ENCODE measurements at places on chromosomes 7 and 10. TPM values are rescaled to one million over a fixed set of nuclear protein-coding genes. Genes with fewer than 3 reads are reported as not detected.

GRCh38 chr7:71419546-71420337 is 287.8 kb downstream of the GALNT17 start:
- H3K4me1 ChIP-seq: no peaks in the 10 kb centered on the region
- no peak overlapping the region for H3K27ac ChIP-seq
- H3K27me3 ChIP-seq: peaks cover 2% of the 10 kb centered on the region

DNA sequence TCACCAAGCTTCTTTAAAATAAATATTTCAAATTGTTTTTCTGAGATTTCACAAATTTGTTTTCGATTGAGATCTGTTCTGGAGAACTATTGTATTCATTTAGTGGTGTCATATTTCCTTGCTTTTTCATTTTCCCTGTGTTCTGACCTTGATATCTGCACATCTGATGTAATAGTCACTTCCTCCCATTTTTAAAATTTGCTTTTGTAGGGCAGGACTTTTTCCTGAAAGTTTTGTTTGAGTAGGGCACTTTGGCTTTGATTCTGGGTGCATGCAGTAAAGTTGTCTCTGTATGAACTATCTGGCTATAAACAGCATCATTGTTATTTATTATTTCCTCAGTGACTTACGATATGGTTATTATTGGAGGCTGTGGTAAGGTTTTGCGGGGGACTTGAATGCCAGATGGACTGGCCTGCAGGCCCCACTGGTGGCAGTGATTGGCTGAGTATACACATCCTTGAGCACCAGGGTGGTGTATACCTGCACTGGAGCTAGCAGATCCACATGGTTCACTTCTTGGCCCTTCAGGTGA is 83.6 kb downstream of the CSTF2T start:
- no peaks in the 10 kb centered on the region for H3K4me1 ChIP-seq

DNA sequence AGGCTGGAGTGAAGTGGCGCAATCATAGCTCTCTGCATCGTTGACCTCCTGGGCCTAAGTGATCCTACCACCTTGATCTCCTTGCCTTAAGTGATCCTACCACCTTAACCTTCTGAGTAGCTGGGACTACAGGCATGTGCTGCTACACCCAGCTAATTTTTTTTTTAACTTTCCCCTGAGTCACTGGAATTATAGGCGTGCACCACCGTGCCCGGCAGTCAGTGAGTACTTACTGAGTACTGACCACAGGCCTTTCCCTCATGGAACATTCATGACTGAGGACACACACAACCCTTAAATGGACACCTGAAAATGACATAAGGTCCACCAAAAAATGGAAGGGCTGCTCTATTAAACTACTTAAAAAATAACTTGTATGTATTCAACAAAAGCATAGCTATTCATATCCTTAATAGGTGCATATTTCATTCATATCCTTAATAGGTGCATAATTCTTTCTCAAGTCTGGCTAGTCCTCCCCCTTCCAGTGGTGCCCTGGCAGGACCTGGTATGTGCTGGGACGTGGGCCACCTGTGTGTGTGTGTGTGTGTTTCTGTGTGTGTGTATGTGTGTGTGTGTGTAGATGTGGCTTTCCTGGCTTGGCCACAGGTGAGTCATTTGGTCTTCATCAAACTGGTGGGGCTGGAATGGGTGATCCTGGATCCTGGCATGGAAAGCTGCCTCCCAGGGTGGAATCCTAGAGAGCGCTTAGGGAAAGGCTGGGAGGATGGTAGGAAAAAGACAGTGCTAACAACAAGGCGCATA is 3.5 kb downstream of the FAM180A start:
- no peak overlapping the region for H3K27ac ChIP-seq
- no peaks in the 10 kb centered on the region for H3K4me1 ChIP-seq
- no peak overlapping the region for H3K4me3 ChIP-seq
- H3K27me3 ChIP-seq: peaks cover 10% of the 10 kb centered on the region

DNA sequence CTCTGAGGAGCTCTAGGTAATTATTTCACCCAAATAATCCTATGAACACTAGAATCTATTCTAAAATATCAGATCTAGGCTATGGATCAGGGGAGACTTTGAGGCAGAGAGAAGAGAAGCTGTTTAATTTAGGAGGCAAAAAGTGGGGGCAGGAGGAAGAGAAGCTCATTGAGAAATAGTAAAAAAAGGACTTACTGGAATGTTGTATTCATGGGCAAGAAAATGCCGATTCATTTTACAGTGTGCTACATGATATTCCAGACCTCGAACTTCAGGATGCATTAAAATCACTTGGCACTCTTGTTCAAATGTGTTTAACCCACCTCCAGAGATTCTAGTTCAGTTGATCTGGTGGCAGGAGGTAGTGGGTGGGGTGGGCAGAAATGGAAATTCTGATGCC is 109.5 kb upstream of the ITGB1 start:
- no peak overlapping the region for H3K27ac ChIP-seq
- no peaks in the 10 kb centered on the region for H3K36me3 ChIP-seq
- H3K4me3 ChIP-seq: no peak overlapping the region
- H3K27me3 ChIP-seq: no peaks in the 10 kb centered on the region
- H3K4me1 ChIP-seq: no peaks in the 10 kb centered on the region

DNA sequence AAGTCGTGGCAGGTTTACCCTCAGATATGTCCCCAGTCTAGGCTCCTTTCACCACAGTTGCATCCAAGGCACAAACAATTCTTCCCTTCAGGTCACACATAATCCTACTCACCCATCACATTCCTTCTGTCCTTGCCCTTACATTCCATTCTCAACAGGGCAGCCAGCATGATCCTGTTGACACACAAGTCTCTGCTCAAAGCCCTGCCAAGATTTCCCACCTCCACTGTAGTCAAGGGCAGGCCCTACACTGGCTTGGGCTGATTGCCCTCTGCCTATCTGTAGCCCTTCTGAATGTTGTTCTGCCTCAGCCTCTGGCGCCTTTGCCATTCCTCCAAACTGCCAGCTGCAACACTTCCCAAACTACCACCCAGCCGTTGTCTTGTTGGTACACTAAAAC is 187.9 kb upstream of the AKR1E2 start:
- no peak overlapping the region for H3K4me3 ChIP-seq
- H3K27ac ChIP-seq: no peak overlapping the region
- no peak for DNase-seq
- no peaks in the 10 kb centered on the region for H3K36me3 ChIP-seq
- no peaks in the 10 kb centered on the region for H3K27me3 ChIP-seq
- no peaks in the 10 kb centered on the region for H3K4me1 ChIP-seq

DNA sequence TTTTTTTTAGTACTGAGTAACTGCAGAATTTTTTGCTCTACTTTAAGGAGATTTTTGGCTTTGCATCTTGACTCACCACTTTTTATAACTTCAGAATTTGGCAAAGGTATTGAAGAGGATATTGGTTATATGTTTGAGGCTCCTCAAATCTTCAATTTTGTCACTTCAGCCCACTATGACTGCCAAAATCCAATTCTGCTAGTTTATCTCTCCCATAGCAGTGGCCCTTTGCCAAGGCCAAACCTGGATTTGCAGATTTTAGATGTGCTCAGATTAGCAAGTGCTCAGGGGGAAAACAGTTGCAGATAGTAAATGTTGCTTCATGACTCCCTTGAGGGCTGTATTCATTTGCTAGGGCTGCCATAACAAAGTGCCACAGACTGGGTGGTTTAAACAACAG is 427.5 kb downstream of the ADRA2A start:
- no peaks in the 10 kb centered on the region for H3K4me1 ChIP-seq
- H3K4me3 ChIP-seq: no peak overlapping the region

GRCh38 chr10:35502692-35503091 is 102.4 kb upstream of the GJD4 start:
- no peak overlapping the region for H3K4me3 ChIP-seq
- DNase-seq: no peak
- H3K27ac ChIP-seq: no peak overlapping the region
- peaks cover 3% of the 10 kb centered on the region for H3K4me1 ChIP-seq

DNA sequence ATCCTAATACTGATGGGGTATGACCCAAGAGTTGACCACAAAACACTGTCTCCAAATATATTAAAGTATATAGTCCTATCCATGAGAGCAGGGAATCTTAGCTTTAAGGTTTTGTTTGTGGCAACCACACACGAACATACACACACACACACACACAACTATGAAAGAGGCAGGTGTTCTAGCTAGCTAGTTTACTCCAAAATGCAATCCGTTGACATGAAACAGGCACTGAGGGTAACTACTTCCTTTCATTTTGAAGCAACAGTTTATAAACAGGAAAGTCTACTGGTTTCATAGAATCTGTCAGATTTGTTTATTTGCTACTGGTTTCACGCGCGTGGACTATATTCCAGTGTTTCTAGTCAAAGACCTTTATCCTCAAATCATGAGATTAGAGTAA is 14.8 kb downstream of the HTR5A start:
- H3K27ac ChIP-seq: no peak overlapping the region
- H3K4me1 ChIP-seq: no peaks in the 10 kb centered on the region
- DNase-seq: no peak
- H3K4me3 ChIP-seq: no peak overlapping the region
- H3K36me3 ChIP-seq: no peaks in the 10 kb centered on the region

- H3K27ac ChIP-seq: no peak overlapping the region
- no peak for DNase-seq
Observed at GRCh38 chr7:28163949-28164348, 16.6 kb downstream of the JAZF1 start.

GRCh38 chr7:100432621-100433275 is 3.1 kb downstream of the MEPCE start:
- peaks cover 7% of the 10 kb centered on the region for H3K36me3 ChIP-seq
- peaks cover 68% of the 10 kb centered on the region for H3K4me1 ChIP-seq
- peaks cover 2% of the 10 kb centered on the region for H3K27me3 ChIP-seq

DNA sequence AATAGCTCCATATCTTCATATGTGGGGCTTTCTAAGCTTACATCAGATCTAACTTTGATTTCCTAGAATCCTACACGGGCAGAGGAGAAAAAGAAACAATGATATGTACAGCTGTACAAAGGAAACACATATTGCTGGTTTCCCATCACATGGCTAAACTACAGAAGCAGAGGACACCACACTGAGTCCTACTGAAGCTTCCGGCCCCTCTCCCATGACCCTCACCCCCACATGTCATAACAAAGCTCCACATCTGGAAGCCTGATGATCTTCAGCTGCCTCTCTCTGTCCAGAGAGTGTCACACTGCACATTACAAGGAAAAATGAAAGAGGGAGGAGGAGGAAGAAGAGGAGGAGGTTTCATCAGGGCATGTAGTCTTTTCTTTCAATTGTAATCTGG is 14.0 kb downstream of the SLC16A12 start:
- H3K27ac ChIP-seq: no peak overlapping the region
- H3K36me3 ChIP-seq: no peaks in the 10 kb centered on the region
- no peak overlapping the region for H3K4me3 ChIP-seq
- no peaks in the 10 kb centered on the region for H3K4me1 ChIP-seq
- no peaks in the 10 kb centered on the region for H3K27me3 ChIP-seq
- no peak for DNase-seq

- H3K27ac ChIP-seq: no peak overlapping the region
- H3K4me3 ChIP-seq: no peak overlapping the region
- DNase-seq: no peak
Observed at GRCh38 chr7:29217113-29217512, 22.5 kb downstream of the CHN2 start.

TMEM229A gene
- total RNA-seq: not detected

DNA sequence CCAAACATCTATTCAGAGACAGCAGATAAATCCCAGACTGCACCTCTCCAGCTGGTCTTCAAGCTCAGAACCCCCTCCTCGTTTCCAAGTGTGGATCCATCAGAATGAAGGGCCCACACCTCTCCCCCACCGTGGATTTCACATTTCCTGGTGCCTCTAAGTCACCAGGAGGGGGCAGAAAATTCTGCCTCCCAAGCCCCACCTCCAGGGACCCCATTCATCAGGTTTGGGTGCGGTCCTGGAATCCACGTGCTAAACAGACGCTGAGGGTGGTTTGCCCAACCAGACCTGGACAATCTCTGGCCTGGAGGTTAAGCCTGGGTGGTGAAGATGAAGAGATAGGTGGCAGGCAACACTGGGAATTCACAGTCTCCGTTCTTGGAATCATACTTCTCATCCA is 92.4 kb downstream of the WDR11 start:
- no peak overlapping the region for H3K27ac ChIP-seq
- H3K27me3 ChIP-seq: peaks cover 20% of the 10 kb centered on the region
- H3K4me1 ChIP-seq: no peaks in the 10 kb centered on the region
- H3K36me3 ChIP-seq: no peaks in the 10 kb centered on the region

GRCh38 chr7:2701424-2701823 is 13.4 kb downstream of the AMZ1 start:
- H3K4me1 ChIP-seq: no peaks in the 10 kb centered on the region
- no peak overlapping the region for H3K4me3 ChIP-seq
- no peaks in the 10 kb centered on the region for H3K27me3 ChIP-seq
- no peaks in the 10 kb centered on the region for H3K36me3 ChIP-seq
- DNase-seq: no peak
